ENCODE measurements at places on chromosomes 6 and 20.

GRCh38 chr20:43514648-43514999 is 7.1 kb downstream of the L3MBTL1 start:
- peak; percentile 51 for DNase-seq

DNA sequence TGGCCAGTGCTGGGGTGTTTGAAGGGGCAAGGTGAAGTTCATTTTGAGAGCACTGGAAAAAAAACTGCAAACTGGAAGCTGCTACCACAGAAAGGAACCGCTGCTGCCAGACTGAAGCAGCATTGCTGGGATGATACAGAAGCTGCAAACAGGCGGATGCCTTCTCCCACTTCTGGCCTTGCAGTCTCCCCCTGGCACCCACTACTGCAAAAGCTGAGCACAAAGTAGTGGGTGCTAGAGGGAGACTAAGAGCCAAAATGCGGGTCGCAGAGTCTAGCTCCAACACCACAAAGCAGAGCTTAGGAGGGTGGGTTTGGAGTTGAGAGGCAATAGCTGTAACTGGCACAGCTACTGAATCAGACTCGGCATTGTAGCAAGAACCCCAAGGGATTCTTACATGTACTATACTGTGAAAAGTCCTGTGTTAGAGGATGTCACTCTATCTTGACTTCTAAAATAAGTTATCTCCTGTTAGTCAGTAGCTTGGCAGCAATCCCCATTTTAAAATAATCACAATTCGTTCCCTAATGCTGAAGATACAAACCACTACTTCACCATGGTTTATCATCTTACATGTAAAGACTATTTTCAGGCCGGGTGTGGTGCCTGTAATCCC is 44.0 kb upstream of the COL21A1 start:
- DNase-seq, result no peak

- DNase-seq, result no peak
These were observed 52.6 kb downstream of the FIG4 start for GRCh38 chr6:109743739-109744138.

DNA sequence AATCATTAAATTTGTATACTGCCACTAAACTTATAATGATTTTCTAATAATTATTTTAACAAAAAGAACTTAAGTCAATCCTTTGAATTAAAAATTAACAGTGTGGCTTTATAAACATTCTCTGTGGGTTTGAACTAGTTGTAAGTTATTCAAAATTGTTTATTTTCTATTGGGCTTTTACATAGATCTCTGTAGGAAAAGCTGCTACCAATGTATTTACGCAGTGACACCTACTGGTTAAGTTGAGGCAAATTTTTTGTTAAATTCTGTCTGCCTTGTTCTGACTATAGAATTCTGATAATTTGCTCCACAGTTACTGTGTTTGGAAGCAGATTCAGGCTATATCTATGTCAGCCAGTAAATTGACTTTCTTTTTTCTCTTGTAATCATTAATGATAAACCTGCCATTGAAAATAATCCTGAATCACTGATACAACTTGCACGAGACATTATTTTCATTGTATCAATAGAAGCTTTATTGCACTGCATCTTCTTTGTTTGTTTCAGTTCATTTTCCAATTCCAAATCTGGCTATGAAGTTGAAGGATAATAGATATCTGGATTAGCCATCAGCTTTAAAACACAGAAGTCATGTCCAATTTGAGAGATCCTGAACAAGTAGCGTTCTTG is 66.0 kb upstream of the UTRN start:
- DNase-seq, result peak; percentile 52

- no peak for DNase-seq
These were observed 275.9 kb upstream of the PRND start for GRCh38 chr20:4445784-4446183.

- no peak for DNase-seq
These were observed 232.1 kb downstream of the SYNE1 start for GRCh38 chr6:152404936-152405595.

- no peak for DNase-seq
These were observed 30.7 kb upstream of the COL10A1 start for GRCh38 chr6:116156405-116157326.

GRCh38 chr6:11672256-11672655 is 106.3 kb downstream of the ADTRP start:
- no peak for DNase-seq

DNA sequence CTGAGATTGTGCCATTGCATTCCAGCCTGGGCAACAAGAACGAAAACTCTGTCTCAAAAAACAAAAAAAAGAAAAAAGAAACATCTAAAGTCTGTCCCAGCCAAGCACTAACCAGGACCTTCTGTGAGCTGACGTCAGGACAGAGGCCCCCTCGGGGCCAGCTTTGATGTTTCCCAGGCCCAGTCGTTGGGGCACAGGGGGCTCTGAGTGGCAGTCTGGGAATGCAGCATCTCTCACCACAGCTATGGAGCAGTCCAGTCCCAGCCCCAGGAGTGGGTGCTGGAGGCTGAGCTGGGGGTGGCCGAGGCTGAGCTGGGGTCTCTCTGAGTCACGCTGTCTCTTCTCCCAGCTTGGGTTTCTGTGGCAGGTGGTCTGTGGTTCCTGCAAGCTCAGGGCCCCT is 46.0 kb upstream of the SRF start:
- DNase-seq, result no peak

GRCh38 chr6:42403831-42404230 is 47.9 kb downstream of the TRERF1 start:
- DNase-seq, result no peak

DNA sequence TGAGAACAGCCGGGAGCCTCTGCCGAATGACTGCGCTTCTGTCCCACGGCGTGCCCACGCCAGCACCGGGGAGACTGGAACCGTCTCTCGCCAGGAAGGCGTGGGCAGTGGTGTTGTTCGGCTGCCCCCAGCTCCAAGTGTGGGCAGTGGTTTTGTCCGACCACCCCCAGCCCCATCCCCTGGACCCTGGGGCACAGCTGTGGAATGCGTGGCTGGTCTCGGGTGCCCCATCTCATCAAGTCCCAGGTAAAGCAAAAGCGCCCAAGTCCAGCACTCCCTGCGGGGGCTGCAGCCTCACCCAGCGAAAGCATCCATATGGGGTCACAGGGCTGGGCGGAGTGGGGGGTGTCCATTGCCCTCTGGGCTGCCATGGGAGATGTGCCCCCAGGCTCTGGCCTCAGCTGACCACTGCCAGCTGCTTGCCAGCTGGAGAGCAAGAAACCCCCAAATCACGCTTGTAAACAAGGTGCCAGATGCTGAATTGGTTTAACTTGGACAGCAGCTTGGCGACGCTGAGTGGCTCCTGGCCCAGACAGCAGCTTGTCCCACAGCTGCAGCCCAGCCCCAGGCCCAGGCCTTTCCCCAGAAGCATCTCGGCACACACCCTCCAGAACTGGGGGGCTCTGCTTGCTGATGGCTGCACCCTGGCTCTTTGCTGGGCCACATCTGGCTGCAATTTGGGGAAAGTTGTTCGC is 4.5 kb downstream of the CABLES2 start:
- DNase-seq, result no peak

DNA sequence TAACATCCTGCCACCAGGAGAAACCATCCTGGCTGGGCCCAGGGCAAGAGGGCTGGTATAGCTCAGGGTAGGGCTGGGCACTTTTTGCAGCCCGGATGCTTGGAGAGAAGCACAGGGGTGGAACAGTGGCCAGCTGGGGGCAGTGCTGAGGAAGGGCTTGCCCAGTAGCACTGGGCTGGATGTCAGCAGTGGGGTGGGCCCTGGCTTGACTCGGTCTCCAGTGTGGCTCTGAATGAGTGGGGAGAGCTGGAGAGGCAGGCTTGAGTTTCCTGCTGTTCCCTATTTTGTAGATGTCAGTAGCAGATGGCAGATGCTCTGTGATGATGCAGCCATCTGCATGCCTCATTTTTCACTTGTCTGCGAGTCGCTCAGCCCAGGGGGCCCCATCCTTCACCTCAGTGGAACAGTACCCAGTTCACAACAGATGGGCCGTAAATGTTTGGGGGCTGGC is 56.3 kb upstream of the TULP1 start:
- DNase-seq, result peak; percentile 11

DNA sequence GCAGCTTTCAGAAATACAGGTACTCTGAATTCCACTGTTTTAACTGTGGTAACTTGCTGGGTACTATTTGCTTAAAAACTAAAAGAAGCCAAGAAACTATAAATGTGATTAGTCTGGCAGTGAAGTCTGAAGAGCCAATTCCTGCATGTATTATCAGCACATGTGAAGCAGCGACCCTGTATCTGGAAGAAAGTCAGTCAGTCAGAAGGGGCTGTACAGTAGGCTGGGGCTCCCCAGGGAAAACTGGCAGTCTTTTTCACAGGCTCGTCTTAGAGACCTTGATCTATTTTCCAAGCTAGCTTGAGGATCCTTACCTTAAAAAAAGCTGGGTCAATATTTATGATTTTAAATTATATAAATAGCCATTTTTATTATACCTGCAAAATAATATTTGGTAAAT is 104.9 kb downstream of the PDSS2 start:
- DNase-seq, result no peak

- no peak for DNase-seq
These were observed 21.3 kb upstream of the SCGN start for GRCh38 chr6:25630508-25631278.

All from GM13977 (cell line).